ENCODE measurements at places on chromosomes 2 and 18.

DNA sequence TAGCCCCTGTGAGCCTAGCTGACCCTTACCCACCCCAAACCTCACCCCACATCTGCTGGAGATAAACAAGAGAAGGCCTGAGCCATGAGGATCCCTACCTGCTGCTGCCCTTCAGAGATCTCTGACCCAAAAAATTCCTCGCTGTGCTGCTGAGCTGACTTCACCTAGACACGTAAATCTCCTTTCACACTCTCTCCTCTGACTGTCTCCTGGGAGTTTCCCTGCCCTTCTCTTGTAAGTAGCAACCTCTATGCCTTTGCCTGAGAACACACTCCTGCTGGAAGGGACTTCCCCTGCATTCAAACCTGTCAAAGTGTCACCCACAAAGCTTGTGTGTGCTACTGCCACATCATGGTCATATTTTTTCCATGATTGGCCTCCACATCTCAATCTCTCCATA lies 134.2 kb upstream of the NOL4 start:
- DNase-seq, result no peak

- DNase-seq, result no peak
Observed at GRCh38 chr2:190139371-190139770, 76.8 kb upstream of the MSTN start.

- DNase-seq, result no peak
Observed at GRCh38 chr18:59033359-59033758, 106.3 kb upstream of the SEC11C start.

GRCh38 chr2:144240656-144241339 lies 279.1 kb downstream of the ZEB2 start:
- no peak for DNase-seq

GRCh38 chr2:108184419-108184818 lies 55.3 kb upstream of the SULT1C3 start:
- no peak for DNase-seq

GRCh38 chr2:223696719-223697118 lies 94.6 kb upstream of the SCG2 start:
- DNase-seq, result no peak

DNA sequence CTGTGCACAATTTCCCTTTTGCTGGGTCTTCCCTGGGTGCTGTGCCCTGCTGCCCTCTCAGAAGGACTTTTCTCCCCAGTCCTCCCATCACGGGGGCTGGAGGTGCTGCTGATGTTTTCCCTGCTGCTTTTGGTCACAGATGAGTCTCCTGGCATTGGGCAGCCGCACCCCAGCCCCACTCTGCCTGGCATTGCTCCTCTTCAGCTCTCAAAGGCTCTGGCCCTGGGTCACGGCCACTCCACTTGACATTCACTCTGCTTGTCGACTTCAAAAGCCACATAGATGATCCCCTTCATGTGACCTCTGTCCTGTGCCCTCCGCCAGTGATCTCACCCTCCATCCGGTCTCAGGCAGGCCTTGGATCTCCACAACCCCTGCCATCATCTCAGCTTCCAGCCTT lies 43.6 kb upstream of the IL1RL1 start:
- no peak for DNase-seq

- no peak for DNase-seq
Observed at GRCh38 chr2:218479595-218479994, 60.7 kb downstream of the VIL1 start.

DNA sequence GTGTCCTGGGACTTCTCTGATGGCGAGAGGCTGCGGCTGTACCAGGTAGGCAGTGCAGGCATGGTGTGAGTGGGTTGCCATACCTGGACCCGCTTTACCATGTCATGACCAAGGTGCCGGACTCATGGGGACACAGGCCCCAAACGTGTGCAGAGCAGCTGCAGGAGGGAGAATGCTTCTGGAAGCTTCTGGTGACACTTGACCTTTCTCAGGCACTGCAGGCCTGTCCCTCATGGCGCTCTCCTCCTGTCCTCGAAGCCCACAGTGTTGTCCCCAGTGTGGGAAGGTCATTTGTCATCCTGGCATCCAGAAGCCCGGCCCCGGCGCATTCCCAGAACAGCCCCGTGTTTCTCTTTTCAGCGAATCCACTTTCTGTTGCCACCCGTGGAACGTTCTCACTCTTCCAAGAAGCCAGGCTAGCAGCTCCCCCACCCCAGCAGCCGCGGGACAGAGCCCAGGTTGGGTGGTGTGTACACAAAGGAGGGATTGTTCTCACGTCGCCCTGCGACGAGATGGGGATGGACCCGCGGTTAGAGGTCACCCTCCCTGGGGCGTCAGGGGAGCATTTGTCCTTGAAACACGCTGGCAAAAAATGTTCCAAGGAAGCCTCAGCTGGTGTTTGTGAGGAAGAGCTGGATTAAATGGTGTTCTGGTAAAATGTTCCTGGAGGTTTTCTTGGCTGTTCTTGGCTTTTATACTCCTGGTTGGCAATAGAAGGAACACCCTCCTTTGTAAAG lies 43.7 kb downstream of the SH3BP4 start:
- no peak for DNase-seq

GRCh38 chr2:158650646-158651357 lies 144.3 kb upstream of the DAPL1 start:
- no peak for DNase-seq

GRCh38 chr18:58381676-58382411 lies 247.0 kb downstream of the ALPK2 start:
- DNase-seq, result no peak

GRCh38 chr2:58508006-58508405 lies 266.9 kb upstream of the FANCL start:
- no peak for DNase-seq

GRCh38 chr2:223472771-223473170 lies 129.4 kb downstream of the SCG2 start:
- no peak for DNase-seq

GRCh38 chr2:234533626-234534025 lies 36.7 kb upstream of the ARL4C start:
- no peak for DNase-seq

- DNase-seq, result no peak
Observed at GRCh38 chr2:20541651-20542050, 94.8 kb downstream of the RHOB start.

- DNase-seq, result no peak
Observed at GRCh38 chr2:190344276-190344827, 963 bp downstream of the INPP1 start.

DNA sequence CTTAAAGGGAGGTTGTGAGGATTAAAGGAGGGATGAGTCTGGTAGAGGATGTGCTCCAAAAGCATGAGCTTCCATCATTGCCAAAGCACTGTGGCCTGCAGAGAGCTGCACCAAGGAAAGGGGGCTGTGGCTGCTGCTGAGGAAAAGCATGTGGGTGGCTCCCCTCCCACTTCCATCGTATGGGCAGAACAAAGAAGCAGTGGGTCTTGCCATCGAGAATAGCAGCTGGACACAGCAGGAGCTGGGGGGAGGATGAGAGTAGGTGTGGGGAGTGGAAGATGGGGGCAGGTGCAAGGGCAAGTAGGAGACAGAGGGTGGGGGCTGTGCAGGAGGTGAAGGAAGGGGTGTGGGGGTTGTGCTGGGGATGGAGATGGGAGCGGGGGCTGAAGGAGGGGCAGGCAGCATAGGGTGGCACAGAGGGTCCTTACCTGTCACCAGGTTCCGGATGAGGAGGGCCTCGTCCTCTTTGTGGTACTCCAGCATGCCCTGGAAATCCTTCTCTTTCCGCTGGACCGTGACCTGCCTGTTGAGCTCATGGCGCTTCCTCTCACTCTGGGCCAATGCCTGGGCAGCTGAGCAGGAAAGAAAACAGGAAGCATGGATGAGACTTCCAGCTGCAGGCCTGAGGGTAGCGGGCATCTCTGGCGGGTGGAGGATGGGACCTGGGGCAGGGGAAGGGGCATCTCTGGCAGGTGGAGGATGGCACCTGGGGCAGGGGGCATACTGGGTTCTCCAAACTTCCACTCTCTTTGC lies 33.6 kb upstream of the ACAA2 start:
- DNase-seq, result no peak

- no peak for DNase-seq
Observed at GRCh38 chr2:216888081-216888480, 28.2 kb upstream of the TNP1 start.

GRCh38 chr2:216732334-216732733 lies 37.0 kb upstream of the IGFBP5 start:
- DNase-seq, result no peak

DNA sequence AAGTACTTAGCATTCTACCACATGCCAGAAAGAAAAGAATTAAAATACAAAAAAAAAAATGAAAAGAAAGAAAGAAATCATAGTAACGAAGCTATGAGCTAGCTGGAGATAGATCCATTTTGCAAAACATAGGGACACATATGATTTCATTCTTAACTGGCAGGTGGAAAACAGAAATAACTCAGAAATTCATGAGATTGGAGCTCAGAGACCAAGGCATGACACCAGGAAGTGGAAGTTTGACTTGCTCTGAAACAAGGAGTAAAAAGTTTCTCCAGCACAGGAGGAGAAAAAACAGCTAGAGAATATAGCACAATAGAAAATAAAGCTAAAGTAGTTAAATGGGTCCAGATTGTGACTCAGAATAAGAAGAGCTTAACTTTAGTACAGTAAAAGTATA lies 278.1 kb downstream of the ZEB2 start:
- no peak for DNase-seq

GRCh38 chr2:84417453-84418145 lies 41.5 kb downstream of the SUCLG1 start:
- DNase-seq, result no peak

- DNase-seq, result peak; percentile 29
Observed at GRCh38 chr2:12501469-12502158, 215.1 kb upstream of the TRIB2 start.

- DNase-seq, result no peak
Observed at GRCh38 chr2:157825885-157826284, 50.2 kb downstream of the ACVR1 start.

DNA sequence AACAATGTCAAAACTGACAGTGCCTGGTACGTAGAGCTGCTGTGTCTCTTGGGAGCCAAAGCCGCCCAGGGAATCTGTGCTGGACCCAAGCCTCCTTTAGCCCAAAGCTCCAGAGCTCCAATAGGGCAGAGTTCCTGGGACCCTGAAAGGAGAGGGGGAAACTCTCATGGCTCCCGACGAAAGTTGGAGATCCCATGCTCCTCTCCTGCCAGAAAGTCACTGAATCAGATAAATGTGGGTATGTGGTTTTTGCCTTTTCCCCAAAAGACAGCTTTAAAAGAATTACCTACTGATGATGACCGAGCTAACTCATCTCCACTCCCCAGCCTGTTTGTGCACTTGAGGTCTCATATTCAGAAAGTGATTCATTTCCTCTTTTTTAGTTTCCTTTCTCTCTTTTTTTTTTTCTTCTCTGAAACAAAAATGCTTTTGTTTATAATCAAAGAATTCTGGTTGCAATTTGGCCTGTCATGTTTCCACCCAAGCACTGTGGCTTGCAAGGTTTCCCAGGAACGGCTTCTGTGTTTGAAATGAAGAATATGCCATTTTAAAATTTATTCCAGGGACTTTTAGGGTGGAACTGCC lies 14.1 kb upstream of the PMAIP1 start:
- no peak for DNase-seq

GRCh38 chr2:216549926-216550690 lies 51.5 kb downstream of the RPL37A start:
- DNase-seq, result no peak

- DNase-seq, result no peak
Observed at GRCh38 chr2:22798386-22798785, 586.6 kb upstream of the KLHL29 start.

Data from CD8-positive, alpha-beta memory T cell (primary cell).